ENCODE measurements at places on chromosomes 6 and 20.

- DNase-seq, result no peak
Observed at GRCh38 chr6:157063176-157063905, 260.0 kb downstream of the TMEM242 start.

DNA sequence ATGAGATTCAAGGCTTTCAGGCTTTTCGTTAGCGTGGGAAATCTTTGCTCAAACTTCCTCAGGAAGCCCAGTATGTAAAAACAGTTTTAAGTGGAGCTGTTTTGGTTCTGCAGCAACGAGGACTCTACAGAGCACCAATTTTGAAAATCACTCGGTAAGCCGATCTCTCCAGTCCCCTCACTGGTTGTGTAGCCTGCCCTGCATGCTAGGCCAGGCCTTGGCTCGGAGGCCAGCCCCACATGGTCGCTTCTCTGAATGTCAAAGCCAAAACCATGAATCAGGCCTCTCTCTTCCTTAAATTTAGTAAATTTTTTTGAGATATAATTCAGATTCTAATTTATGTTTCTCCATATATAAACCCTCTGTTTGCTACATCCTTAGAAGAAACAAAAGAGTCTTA lies 108.0 kb downstream of the CHD6 start:
- DNase-seq, result no peak

GRCh38 chr6:116419069-116419786 lies 41.9 kb upstream of the CALHM6 start:
- no peak for DNase-seq

DNA sequence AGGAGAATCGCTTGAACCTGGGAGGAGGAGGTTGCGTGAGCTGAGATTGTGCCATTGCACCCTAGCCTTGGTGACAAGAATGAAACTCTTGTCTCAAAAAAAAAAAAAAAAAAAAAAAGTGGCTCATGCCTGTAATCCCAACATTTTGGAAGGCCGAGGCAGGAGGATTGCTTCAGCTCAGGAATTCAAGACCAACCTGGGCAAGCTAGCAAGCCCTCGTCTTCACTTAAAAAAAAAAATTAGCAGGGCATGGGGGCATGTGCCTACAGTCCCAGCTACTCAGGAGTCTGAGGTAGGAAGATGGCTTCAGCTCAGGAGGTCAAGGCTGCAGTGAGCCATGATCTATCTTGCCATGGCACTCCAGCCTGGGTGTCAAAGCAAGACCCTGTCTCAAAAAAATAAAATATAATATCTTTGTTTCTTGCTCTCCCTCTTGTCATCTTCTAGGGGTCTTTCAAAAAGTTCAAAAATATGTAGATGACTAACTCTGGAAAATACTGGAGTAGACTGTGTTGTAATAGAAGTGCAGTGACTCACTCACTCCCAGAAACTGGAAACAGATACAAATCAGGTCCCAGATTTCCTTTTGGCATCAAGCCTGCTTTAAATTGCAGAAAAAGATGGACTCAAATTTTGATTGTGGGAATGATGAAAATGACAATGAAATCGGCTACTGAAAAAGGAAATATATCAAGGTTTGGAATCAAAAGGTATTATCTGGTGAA lies 2.8 kb upstream of the GINM1 start:
- no peak for DNase-seq

DNA sequence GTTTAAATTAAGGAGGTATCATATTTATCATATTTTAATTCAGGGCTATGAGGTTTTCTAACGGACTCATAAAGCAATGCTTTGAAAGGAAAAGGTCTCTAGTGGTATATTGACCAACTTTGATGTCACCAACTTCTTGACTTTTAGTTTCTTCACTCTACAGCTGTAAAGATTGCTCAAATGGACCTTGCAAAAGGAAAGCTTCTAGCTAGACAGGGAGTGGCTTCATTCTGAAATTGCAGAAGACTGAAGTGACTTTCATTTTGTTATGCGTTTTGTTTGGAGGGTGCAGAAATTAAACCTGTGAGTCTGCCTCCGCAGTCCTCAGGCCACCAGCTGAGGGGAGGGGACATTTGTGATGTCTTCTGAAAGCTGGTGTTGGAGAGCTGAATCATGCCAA lies 95.7 kb downstream of the SLC24A3 start:
- no peak for DNase-seq

DNA sequence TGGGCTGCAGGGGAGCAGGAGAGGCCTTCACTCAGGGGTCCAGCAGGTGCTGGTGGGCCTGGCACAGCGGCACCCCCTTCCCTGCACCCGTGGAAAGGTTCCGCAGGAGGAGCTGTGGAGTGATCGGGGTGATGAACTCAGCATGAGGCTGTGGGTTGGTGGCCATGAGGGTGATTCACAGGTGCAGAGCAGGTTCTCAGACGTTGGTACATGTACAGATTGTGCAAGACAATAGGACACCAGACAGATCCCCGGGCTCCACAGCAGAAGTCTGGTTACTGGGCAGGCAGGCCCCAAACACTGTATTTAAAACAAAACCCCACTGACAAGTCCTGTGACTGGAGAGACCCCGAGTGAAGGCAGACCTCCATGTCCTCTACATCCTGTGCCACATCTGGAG lies 151.6 kb upstream of the CDH4 start:
- DNase-seq, result no peak

DNA sequence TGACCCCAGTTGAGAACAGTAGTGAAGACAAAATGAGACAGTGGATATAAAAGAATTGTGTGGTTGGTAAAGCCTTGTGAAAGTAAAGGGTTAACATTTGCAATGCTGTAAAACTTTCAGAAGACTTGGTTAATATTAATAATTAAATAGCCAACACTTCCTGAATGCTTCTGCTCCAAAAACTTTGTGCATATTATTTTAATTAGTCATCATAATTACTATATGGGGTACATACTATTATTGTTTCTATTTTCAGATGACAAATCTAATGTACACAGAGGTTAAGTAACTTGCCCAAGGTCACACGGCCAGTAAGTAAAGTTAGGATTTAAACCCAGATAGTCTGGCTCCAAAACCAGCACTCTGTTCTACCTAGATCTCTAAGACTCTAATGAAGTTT lies 291.3 kb downstream of the OGFRL1 start:
- no peak for DNase-seq

- no peak for DNase-seq
Observed at GRCh38 chr6:166836785-166837718, 119.3 kb downstream of the RNASET2 start.

DNA sequence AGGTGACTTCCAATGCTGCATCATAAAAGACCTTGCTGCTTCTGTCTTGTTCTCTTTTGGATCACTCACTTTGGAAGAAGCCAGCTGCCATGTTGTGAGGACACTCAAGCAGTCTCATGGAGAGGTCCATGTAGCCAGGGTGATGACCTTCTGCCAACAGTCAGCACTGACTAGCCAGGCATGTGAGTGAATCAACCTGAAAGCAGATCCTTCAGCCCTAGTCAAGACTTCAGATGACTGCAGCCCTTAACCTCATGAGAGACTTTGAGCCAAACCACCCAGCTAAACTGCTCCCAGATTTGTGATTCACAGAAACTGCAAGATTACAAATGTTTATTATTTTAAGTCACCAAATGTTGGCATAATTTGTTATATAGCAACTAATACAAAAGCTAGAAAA lies 86.0 kb upstream of the IYD start:
- DNase-seq, result no peak

DNA sequence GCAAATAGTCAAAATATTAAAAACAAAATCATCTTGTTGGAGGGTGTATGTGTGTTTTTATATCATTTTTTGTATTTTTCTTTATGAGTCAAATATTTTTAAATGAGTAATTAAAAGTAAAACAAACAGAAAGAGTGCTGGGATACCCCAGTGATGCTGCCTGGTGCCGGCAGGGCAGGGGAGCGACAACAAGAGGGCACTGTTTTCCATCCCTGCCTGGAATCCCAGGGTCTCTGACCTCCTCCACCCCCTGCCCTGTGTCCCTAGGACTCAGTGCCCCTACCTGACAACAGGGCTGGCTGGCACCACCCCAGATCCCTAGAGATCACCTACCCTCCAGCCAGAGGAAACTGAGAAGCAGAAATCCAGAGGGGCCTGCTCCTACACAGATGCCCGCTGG lies 41.9 kb upstream of the HMGA1 start:
- DNase-seq, result no peak

GRCh38 chr20:61956396-61957342 lies 109.0 kb downstream of the TAF4 start:
- DNase-seq, result no peak

GRCh38 chr6:25297039-25297441 lies 17.9 kb downstream of the CARMIL1 start:
- DNase-seq, result no peak

GRCh38 chr6:149889326-149889725 lies 8.6 kb downstream of the RAET1E start:
- no peak for DNase-seq

DNA sequence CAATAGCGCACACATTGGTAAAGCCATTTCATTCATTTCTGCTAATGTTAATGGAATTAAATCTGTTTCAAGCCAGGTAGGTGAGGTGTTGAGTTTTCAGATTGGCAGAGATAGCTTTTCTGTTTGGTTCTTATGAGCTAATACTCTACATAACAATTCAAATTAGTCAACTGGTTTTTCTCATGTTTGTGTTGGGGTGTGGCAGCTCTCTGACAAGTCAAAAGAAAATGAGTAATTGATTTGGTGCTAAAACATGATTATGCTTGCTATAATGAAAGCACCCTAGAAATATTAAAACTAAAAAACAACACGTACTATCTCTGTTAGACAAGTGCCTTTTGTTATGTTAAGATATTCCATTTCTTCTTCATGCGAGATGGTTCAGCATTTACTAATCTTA lies 13.6 kb downstream of the PPP1R14C start:
- no peak for DNase-seq

- DNase-seq, result no peak
Observed at GRCh38 chr20:699342-699741, 23.7 kb upstream of the SCRT2 start.

DNA sequence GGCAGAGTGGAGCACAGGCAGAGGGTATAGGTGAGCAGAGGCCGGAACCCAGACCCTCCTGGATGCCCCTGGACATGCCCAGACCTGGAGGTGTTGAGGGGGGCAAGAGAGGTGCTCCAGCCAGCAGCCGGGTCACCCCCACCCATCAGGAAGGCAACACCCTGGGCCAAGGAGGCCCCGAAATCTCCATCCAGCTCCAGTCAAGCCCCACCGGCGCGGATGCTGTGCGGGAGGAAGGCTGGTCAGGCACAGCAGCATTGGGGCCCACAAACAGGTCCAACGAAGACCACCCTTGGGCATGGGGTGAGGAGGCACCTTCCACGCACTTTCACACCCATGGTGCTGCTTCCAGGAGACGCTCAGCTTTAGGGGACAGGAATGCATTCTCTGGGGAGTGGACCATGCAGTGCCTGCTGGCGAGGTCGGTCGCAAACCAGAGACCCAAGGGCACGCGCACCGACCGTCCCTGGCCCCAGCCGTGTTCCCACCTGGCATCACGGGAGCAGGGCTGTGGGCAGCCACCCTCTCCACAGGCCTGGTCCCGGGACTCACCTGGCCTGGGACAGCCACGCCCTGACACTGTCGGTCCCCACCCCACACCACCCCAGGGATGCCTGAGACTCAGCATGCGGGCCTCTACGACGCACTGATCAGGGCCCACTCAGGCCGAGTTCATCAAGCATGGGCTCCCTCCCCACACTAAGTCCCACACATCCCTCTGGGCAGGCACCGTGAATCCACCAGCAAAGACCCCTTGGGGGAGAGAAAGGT lies 43.6 kb upstream of the ZBP1 start:
- no peak for DNase-seq

DNA sequence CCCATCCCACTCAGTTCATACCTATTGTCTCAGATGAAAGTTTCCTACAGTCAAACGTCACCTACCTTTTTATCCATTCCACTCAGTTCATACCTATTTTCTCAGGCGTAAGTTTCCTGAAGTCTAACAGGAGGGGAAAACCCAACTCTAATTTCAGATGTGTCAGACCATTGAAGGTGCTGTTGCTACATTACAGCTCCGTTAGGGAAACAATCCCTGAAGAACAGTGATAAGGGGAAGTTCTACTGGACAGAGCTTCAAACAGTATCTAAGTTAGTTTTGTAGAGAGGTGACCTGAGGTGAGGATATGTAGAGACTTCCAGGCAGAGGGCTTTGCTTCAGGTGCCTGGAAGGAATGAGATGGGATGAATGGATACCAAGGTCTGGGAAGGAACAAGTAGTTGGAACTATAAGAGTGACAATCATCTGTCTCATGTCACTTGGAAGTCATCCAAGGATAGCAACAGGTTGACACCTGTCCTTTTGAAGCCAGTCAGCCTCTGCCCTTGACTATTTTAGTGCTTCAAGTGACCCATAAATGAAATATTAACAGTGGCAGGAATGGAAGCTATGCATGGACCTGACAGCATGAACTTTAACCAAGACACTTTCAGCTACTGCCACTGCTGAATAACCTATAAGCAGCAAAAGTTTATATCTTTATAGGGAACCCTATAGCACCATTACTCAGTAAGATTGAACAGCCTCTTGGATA lies 191.6 kb upstream of the MOCS1 start:
- no peak for DNase-seq

DNA sequence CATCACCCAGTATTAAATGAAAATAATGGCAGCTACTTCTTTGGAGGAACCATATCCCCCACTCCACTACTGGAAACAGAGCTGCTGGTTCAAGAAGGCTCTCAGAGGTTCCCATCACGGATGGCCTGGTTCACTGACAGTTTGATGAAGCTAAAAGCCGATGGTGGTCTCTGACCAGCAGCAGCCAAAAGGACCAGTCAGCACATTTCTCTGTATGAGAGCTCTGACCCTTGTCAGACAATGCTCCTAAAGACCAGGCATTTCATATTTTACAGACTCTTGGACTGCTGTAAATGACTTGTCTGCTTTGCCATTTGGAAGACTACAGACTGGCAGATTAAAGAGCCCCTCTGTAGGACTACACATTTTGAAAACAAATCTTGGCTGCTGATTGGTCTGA lies 16.6 kb downstream of the PRKN start:
- no peak for DNase-seq

DNA sequence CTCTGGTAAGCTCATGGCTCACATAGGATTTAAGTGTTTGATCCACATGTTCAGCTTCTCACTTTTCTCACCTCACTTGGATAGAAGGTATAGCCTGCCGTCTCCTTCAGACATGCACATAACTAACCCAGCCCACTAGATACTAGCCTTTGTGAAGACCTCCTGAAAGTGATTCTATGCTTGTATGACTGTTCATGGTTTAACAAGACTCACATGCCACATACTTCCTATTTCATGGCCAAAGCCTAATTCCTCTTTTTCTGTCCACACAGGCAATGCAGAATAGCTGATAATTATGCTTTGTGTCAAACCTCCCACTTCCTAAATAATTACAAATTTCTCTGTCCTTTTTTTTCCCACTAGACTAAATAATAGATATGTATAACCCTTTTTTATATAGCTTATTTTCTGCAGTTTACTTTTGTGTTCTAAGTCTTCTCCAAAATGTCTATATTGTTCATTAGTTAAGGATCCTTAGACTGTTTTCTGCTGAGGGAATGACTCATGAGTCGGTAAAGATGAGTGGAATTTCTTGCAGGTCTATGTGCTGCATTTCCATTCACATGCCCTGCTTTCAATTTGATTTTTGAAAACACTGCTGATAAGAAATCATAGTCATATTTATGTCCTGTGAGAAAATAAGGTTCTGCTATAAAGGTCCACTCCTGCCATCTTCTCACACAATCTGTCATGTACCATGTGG lies 43.0 kb downstream of the HDDC2 start:
- no peak for DNase-seq

Data from stimulated activated CD4-positive, alpha-beta T cell treated with anti-CD3 and anti-CD28 coated beads, Interleukin-1b, Interleukin-23, amount 100 ng/mL, for 1 hour (primary cell).